Hypothalamus (tissue), 51 donors: ENCODE measurements at places on chromosomes 1 and 21.

DNA sequence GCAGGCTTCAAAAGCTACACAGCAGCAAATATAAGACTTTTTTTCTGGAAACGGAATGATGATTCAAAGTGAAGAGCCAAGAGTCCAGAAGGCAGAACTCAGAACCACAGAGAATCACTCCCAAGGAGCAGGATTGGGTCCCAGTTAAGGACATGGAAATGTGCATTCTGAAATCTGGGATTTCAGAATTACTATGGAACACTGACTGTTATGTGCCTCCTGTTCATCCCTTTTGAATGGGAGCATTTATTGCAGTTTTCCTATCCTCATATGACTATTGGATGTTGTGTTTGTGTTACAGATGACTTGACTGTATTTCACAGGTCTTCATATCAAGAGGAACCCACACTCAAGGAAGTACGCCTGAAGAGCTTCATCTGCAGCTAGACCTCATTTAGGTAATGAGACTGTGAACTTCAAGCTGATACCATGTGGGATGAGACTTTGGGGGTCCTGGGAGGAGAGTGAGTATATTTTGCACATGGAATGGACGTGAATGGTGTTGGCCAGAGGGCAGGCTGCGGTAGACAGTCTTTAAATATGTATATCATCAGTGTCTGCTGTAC is 17.1 kb upstream of the CAP1 start:
- no peak for DNase-seq

- no peak for DNase-seq
These were observed 6.0 kb downstream of the TRABD2B start for GRCh38 chr1:47991187-47991586.

GRCh38 chr1:64841330-64842065 is 96.6 kb downstream of the RAVER2 start:
- no peak for DNase-seq

DNA sequence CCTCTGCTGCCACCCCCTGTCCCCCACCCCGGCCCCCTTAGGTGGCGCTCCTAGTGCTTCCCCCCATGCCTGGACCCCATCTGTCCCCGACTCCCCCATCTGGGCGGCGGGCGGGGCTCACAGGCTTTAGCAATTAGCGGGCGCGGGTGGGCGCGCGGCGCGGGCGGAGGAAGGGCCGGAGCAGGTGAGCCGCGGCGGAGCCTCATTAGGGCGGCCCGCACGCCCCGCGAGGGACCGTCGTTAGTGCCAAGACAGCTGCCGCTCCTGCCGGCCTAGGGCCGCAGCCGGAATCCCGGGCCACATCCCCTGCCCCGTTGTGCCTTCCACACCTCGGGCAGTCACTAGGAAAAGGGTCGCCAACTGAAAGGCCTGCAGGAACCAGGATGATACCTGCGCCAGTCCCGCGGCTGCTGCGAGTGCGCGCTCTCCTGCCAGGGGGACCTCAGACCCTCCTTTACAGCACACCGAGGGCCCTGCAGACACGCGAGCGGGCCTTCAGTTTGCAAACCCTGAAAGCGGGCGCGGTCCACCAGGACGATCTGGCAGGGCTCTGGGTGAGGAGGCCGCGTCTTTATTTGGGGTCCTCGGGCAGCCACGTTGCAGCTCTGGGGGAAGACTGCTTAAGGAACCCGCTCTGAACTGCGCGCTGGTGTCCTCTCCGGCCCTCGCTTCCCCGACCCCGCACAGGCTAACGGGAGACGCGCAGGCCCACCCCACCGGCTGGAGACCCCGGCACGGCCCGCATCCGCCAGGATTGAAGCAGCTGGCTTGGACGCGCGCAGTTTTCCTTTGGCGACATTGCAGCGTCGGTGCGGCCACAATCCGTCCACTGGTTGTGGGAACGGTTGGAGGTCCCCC is 7.6 kb downstream of the OLIG2 start:
- DNase-seq = no peak

GRCh38 chr1:161399257-161399998 is 31.8 kb upstream of the CFAP126 start:
- peak; percentile 83 for DNase-seq

DNA sequence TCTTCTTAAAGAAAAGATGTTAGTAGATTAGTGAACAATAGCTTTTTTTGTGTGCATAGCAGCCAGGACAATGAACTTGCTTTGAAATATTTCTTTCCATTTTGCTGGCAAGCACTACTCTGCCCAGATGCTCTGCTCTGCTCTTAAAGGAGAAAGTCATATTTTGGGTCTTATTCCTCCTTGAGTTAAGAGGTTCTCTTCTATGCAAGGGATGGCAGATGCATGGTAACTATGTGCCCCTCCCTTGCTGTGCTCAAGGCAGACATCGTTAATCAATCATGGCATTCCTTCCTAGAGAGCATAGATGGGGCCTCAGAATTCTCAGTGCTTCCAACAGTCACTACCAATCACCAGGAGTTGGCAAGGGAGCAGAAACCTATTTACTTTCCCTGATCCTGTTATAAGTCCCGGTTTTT is 27.6 kb downstream of the NIPAL3 start:
- no peak for DNase-seq

- no peak for DNase-seq
These were observed 35.2 kb downstream of the NENF start for GRCh38 chr1:212467843-212468482.

- DNase-seq = no peak
These were observed 29.0 kb downstream of the PTAFR start for GRCh38 chr1:28147264-28148094.

GRCh38 chr1:61138921-61139774 is 56.8 kb downstream of the NFIA start:
- no peak for DNase-seq

DNA sequence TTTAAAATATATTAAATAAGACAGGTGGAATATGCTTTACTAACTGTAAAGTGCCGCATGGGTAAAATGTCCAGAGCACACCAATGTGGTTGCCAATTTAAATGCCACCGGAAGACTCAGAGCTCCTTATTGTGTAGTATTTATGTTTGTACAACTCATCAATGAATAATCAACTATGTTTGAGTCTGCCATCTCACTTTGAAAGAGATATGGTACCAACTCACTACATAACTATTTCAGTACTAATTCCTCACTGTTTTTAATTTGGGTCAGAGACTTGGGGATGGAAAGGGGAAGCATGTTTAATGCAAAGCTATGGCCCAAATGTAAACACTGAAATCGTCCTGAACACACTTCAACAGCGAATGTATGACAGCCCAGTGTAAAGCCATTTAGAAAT is 144.8 kb downstream of the NR5A2 start:
- no peak for DNase-seq

DNA sequence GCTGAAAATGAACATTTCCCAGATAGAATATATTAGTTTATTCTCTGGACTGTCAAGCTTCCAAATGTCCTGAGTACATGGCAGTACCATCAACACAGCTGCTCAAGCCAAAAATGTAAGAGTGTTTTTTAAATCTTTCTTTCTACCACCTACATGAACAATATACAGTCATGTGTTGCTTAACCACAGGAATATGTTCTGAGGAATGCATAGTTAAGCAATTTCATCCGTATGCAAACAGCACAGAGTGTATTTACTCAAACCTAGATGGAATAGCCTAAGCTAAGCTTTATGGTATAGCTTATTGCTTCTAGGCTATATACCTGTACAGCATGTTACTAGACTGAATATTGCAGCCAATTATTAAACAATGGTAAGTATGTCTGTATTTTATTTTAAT is 561.9 kb upstream of the ADGRL4 start:
- DNase-seq = no peak

- DNase-seq = no peak
These were observed 59.6 kb downstream of the RPS6KC1 start for GRCh38 chr1:213110349-213111300.

DNA sequence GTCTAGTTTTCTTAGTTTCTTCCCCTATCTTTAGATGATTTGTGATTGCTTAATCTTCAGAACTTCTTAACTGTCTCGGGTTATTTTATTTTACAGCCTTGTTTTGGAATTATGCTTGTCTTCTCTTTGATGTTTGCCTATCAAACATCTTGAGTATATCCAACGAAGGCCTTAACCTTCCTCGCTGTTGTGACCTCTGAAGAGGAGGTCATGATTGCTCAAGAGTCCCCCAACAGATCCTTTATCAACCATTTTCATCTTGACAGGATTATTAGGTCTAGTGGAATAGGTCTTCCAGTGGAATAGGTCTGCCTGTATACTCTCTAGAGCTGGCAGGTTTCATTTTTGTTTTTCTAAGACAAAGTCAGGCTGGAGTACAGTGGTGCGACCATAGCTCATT is 45.7 kb downstream of the UBE4B start:
- DNase-seq = no peak

DNA sequence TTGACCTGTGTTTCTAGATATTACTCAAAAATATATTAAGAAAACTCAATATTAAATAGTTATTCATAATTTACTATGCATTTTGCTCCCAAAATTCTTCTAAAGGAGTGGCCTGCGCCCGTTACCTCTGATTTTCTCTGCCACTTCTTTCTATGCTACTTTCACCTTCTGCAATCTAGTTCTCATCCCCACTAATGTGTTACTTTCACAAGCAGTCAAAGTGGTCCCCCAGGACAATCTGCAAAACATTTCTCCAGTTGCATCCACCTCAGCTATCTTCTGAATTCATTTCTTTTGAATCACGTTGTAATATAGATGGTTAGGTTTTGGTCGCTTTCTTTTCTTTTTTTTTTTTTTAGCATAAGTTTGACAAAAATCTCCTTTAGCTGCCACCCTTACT is 13.4 kb downstream of the INSL5 start:
- no peak for DNase-seq

DNA sequence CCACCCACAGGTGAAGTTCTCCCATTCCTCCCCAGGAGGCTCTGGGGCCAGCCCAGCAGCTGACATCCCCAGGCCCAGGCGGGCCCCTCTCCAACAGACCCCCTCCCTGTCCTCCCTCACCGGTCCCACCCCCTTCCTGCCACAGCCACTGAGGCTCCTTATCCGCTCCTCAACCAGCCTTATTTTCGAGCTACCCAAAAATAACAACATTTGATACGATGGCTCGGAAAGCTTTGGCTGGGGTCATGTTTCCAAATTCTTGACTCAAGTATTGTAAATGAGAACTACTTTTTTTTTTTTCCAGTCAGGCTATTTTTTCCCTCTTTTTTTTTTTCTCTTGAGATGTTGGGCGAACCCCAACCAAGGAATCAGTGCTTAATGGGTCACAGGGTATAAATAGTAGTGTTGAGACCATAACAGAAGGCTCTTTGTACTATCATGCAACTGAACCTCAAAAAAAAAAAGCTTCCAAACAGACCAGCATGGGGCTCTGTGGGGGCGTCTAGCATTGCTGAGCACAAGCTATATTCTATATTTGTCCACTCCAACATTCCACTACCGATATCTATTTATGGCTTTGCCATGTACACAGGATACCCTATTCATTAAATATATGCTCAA is 27.2 kb downstream of the IRF2BP2 start:
- no peak for DNase-seq

- no peak for DNase-seq
These were observed 248.2 kb downstream of the ZNF648 start for GRCh38 chr1:181813266-181813665.

- no peak for DNase-seq
These were observed 18.9 kb downstream of the SHISAL2A start for GRCh38 chr1:52651904-52652303.

- DNase-seq = no peak
These were observed 1.3 kb upstream of the CTRC start for GRCh38 chr1:15436881-15437442.

- no peak for DNase-seq
These were observed 112.3 kb upstream of the ZRANB2 start for GRCh38 chr1:71193153-71193552.

- DNase-seq = no peak
These were observed 57.2 kb downstream of the EPHB2 start for GRCh38 chr1:22767852-22768251.

DNA sequence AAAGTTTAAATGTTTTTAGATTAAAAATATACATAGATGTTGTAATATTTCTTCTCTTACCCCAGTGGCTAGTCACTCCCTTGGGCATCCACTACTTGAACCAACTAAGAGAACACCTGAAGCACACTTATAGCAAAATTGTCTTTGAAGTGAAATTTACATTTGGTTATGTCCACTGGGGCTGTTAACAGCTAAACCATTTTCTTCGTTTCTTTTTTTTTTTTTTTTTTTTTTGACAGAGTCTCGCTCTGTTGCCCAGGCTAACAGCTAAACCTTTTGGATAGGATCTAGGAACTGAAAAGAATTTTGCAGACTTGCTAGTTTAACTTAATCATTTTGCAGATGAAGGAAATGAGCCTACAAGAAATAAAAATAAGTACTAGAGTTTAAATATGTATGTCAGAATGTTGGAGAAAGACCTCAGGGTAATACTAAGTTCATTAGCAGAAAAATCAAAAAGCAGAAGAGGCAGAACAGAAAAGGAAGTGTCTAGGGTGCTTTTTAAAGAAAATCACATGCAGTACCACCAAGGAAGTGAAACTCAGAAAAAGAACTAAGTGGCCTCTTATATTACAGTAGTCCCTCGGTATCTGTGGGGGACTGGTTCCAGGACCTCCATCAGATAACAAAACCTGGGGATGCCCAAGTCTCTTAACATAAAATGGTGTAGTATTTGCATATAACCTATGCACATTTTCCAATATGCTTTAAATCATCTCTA is 11.8 kb downstream of the DRAM2 start:
- no peak for DNase-seq

DNA sequence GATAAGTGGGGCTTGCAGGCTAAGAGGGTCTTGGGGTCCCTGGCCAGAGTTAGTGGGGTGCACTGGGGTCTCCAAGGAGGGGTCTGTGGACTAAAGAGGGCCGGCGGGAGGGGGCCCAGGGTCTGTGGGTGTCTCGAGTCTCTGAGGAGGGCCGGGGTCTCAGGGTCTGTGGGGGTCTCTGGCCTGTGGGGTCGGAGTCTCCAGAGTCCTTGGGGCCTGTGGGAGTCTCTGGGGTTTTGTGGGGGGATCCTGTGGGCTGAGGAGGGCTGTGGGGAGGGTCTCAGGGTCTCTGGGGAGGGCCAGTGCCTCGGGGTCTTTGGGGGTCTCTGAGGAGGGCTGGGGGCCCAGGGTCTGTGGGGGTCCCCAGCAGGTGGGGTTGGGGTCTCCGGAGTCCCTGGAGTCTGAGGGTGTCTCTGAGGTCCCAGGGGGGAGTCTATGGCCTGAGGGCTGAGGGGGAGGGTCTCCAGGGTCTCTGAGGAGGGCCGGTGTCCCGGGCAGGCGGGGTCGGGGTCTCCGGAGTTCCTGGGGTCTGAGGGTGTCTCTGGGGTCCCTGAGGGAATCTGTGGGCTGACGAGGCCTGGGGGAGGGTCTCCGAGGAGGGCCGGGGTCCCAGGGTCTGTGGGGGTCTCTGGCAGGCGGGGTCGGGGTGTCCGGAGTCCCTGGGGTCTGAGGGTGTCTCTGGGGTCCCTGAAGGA is 628 bp upstream of the PLEKHM2 start:
- no peak for DNase-seq

DNA sequence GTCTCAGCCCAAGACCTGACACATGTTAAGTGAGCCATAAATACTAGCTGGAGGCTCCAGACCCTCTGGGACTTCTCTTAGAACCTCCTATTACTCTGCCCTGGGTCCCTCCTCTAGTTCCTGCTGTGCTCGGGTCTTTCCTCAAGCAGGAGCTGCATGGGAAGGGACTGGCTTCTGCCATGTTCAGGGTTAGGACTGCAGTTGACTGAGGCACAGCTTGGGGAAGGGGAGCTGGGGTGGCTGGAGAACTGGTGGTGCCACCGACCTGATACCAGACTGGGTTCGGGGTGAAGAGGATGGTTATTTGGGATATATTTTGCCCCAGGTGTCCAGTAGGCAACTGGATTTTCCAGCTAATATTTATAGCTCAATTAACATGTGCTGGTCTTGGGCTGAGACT is 15.7 kb downstream of the HYI start:
- no peak for DNase-seq

- no peak for DNase-seq
These were observed 16.7 kb downstream of the HMGN1 start for GRCh38 chr21:39332175-39332574.

GRCh38 chr1:213416461-213417224 is 365.6 kb downstream of the RPS6KC1 start:
- no peak for DNase-seq
